ENCODE measurements at places on chromosomes 6 and 20.

- no peak for DNase-seq
Measured at GRCh38 chr6:133333852-133334251, 92.7 kb downstream of the EYA4 start.

- no peak for DNase-seq
Measured at GRCh38 chr6:116349216-116349615, 21.5 kb upstream of the DSE start.

- DNase-seq, result no peak
Measured at GRCh38 chr20:4086771-4087687, 71.7 kb upstream of the RNF24 start.

- no peak for DNase-seq
Measured at GRCh38 chr20:17262786-17263185, 35.9 kb downstream of the PCSK2 start.

DNA sequence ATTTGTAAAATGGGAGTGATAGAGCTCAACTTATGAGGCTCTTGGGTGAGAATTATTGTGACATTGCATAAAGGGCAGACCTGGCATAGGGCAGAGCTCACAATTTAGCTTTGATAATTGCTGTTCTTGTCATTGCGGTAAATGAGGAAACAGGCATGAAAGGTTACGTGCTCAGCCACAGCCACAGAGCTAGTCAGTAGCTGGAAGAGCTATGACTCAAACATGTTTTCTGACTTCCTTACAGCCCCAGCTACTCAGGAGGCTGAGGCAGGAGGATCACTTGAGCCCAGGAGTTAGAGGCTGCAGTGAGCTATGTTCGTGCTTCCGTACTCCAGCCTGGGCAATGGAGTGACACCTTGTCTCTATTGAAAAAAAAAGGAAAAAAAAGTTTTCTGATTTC lies 3.5 kb upstream of the GHRH start:
- DNase-seq, result no peak

DNA sequence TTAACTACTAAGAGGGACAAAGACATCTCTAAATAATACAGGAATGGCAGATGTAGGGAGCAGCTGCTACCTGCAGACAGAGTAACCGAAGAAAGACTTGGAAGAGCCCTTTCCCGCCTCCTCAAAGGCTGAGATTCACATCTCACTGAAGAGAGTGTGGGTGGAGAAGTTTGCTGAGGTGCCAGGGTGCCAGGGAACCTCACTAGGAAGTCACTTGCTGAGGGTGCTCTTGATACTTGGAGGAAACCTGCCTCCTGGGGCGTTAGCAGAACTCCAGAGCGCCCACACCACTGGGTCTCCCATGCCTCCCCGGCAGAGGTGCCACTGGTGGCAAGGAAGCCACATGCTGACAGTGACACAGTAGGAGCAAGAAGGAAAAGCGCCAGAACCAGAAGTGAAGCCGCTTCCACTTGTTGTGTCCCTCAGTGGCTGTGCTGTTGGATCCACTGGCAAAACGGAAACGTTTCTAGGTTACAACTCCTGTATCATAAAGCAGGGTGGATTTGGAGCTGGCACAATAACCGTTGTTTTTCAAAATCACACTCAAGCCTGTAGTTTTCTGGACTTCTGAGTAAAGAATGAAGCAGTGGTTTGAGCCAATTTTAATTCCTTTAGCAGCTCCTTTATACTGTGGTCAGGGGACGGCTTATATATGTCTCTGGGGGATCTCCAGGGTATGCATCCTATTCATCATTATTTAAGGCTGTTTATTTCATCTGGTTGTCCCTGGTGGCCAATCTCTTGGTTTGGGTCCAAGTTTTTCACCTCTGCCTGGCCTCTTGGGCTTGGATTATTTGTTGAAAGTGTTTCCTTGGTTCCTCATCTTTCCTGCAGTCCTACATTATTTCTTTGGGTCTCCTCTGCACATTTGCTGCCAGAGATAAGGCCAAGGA lies 64.5 kb downstream of the CDC5L start:
- no peak for DNase-seq

DNA sequence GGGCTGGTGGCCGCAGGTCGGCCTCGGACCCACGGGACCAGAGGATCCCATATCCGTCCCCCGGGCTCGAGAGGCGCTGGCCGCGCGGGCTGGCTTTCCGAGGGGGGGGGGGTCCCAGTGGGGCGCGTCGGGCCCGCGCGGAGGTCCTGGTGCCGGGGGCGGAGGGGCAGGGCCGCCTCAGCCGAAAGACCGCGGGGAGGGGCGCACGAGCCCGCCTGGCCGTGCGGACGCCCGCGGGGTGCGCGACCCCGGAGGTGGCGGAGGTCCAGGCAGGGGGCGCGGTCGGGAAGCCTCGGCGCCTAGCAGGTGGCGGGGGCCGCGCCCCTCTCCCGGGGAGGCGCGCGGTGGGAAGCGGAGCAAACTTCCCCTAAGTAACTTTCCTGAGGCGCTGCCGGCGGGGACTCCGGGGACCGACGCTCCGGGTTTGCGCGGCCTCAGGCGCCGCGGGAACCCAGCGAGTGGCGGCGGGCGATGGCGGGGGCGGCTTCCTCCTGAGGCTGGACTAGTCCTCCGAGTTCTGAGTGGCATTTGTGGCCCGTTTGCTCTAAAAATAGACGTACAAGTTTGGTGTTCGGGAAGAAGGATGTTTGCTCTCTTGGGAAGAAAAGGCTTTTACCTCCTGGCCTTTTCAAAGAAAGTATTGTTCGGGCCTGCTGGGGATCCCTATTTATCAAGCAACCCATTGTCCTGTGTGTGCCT lies 26.5 kb upstream of the BTBD3 start:
- no peak for DNase-seq

- DNase-seq, result no peak
Measured at GRCh38 chr20:53929974-53930650, 140.3 kb downstream of the BCAS1 start.

DNA sequence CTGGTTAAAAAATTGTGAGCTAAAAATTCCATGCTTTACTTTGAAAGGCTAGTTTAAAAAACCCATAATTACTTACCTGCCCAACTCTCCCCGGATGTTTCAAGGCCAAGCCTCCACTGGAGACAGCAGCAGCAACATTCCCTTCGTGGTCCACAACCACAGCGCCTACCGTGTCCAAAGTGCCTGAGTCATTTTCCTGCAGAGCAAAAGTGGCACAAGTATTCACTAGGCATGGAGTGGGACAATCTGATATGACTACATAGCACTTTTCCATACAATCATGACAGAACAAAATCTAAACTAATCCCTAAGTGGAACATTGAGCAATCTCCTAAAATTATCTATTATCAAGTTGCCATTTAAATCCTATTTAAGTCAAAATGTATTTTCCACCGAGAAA lies 104.8 kb downstream of the TASP1 start:
- DNase-seq, result no peak

- DNase-seq, result peak; percentile 8
Measured at GRCh38 chr20:23419995-23420901, 1.0 kb downstream of the NAPB start.
